ENCODE measurements at places on chromosomes 5 and 9. TPM values are rescaled to one million over a fixed set of nuclear protein-coding genes. Genes with fewer than 3 reads are reported as not detected.

GRCh38 chr5:117486261-117486660, 911.6 kb upstream of the SEMA6A start:
- H3K27me3 ChIP-seq = no peaks in the 10 kb centered on the region
- DNase-seq = no peak
- H3K27ac ChIP-seq = no peak overlapping the region
- no peaks in the 10 kb centered on the region for H3K36me3 ChIP-seq
- H3K4me1 ChIP-seq = no peaks in the 10 kb centered on the region

- H3K4me1 ChIP-seq = no peaks in the 10 kb centered on the region
- H3K36me3 ChIP-seq = no peaks in the 10 kb centered on the region
- no peak overlapping the region for H3K4me3 ChIP-seq
- no peak overlapping the region for H3K27ac ChIP-seq
- DNase-seq = no peak
These were observed 77.7 kb upstream of the GNA14 start for GRCh38 chr9:77725820-77726219.

DNA sequence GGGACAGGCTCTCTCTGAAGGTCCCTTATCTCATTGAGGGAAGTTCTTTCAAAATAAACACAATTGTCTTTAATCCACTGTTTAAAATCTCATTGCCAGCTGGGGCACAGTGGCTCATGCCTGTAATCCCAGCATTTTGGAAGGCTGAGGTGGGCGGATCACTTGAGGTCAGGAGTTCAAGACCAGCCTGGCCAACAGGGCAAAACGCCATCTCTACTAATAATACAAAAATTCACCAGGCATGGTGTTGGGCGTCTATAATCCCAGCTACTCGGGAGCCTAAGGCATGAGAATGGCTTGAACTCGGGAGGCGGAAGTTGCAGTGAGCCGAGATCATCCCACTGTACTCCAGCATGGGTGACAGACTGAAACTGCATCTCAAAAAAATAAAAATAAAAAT, 8.3 kb upstream of the NDFIP1 start:
- H3K4me3 ChIP-seq = no peak overlapping the region
- H3K36me3 ChIP-seq = no peaks in the 10 kb centered on the region
- H3K27ac ChIP-seq = no peak overlapping the region

SELENOP gene
- total RNA-seq = 323 TPM

DNA sequence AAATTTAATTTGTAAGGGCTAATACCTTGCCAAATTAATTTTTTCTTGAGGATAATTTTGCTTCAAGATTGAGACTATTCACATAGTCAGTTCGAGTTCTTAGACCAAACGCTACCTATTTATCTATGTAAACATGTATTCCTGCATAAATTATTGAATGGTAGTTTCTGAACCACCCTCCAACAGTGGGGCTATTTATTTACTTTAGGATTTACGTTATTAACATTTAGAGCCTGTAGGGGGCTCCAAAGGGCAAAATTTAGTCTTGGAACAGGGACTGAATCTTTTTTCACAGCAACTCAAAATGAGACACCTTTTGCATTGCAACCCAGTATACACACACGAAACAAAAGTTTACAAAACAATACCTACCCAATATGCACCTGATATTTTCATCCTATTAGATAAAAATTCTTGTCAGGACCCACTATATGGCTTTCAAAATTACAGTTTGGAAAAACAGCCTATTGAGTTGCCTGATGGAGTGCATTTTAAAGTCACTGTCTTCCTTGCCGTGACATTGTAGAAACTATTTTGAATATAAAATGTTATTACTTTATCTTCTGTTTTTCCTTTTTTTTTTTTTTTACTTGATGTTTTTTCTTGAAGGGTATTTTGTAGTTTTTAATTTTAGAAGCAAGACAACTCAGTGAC, 47.1 kb upstream of the POU4F3 start:
- no peaks in the 10 kb centered on the region for H3K27me3 ChIP-seq
- no peaks in the 10 kb centered on the region for H3K4me1 ChIP-seq
- H3K27ac ChIP-seq = no peak overlapping the region

ADRB2 gene
- total RNA-seq = 5.2 TPM

- H3K4me3 ChIP-seq = no peak overlapping the region
- no peaks in the 10 kb centered on the region for H3K27me3 ChIP-seq
- no peak overlapping the region for H3K27ac ChIP-seq
- DNase-seq = no peak
- no peaks in the 10 kb centered on the region for H3K4me1 ChIP-seq
These were observed 51.3 kb downstream of the ANXA1 start for GRCh38 chr9:73202980-73203379.

DNA sequence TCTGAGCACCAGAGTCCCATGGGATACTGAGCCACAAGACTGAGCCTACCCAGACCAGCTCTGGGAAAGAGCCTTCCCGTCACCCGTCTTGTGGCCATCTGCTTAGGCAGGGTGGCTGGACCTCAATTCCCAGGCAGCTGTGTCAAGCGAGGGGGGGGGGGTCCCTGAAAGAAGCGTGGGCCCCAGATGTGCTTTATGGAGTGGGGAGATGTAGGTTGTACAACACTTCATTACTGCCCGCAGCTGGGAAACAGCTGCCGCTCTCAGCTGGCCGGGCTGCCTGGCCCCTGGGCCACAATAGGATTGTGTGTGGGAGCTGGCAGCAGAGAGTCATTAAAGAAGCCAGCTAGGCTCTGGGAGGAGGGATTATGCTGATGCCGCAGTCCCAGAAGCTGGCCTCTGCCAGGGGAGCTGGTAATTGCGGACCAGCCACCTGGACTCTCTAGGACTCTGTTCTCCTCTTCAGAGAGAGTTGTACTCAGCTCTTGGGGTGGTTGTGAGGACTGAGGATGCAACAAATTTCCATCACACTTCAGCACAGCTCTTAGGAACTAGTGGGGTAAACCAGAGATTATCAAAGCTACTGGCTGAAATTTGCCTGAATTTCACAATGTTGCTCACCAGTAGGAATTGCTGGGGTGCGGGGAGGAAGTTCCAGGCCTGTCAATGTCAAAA, 145.4 kb downstream of the GADD45G start:
- no peak overlapping the region for H3K4me3 ChIP-seq
- H3K27ac ChIP-seq = no peak overlapping the region
- no peak for DNase-seq
- no peaks in the 10 kb centered on the region for H3K36me3 ChIP-seq
- H3K27me3 ChIP-seq = no peaks in the 10 kb centered on the region
- H3K4me1 ChIP-seq = no peaks in the 10 kb centered on the region

IRX4 gene
- total RNA-seq = not detected

DNA sequence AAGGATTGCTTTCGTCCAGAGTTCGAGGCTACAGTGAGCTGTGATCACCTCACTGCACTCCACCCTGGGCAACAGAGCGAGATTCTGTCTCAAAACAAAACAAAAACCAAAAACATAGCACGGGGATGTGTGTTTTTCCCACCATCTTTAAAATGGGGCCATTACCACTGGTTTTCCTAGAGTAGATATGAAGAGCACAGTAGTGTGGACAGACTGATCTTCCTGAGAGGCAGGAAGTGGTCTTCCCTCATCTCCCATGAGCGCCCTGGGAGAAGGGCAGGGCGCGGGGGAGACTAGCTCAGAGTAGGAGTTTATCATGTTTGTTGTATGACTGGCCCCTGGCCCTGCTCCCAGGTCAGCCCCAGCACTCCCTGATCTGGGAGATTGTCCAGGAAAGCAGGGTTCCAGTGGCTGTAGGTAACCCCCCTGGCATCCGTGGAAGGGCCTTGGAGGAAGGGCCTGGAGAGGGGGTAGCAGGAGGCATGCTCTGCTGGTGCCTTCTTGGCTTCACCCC, 2.3 kb downstream of the SUSD3 start:
- H3K27me3 ChIP-seq = no peaks in the 10 kb centered on the region
- no peak overlapping the region for H3K4me3 ChIP-seq
- no peaks in the 10 kb centered on the region for H3K36me3 ChIP-seq

PITX1 gene
- 1.1 TPM for total RNA-seq

DNA sequence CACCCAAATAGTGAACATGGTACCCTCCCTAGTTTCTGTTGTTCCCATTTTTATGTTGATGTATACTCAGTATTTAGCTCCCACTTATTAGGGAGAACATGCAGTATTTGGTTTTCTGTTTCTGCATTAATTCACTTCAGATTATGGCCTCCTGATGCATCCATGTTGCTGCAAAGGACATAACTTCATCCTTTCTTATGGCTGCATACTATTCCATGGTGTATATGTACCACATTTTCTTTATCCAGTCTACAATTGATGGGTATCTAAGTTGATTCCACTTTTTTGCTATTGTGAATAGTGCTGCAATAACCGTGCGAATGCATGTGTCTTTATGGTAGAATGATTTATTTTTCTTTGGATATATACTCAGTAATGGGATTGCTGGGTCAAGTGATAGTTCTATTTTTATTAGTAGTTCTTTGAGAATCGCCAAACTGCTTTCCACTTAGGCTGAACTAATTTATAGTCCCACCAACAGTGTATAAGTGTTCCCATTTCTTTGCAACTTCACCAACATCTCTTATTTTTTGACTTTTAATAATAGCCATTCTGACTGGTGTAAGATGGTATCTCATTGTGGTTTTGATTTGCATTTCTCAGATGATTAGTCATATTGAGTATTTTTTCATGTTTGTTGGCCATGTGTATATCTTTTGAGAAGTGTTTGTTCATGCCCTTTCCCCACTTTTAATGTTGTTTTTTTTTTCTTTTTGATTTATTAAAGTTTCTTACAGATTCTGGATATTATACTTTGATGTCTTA, 79.6 kb downstream of the SMIM15 start:
- no peak overlapping the region for H3K4me3 ChIP-seq
- H3K36me3 ChIP-seq = no peaks in the 10 kb centered on the region
- H3K27ac ChIP-seq = no peak overlapping the region
- no peaks in the 10 kb centered on the region for H3K4me1 ChIP-seq
- DNase-seq = no peak

DNA sequence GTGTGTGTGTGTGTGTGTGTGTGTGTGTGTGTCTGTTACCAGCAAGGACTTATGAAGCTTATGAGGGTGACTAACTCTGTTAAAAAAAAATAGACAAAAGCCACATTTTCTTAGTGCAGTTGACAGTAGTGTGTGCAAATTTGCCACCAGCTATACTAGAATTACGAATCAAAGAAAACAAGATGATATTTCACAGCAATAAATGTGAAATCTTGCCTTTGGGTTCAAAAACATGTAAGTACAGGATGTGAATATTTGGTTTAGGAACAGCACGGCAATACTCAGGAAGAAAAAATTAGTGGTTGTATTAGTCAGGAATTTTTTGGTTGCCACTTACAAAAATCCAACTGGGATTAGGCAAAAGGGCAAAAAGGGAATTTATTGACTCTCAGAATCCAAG, 117.4 kb downstream of the NPR3 start:
- no peaks in the 10 kb centered on the region for H3K4me1 ChIP-seq
- H3K4me3 ChIP-seq = no peak overlapping the region
- no peak for DNase-seq
- no peaks in the 10 kb centered on the region for H3K27me3 ChIP-seq
- H3K36me3 ChIP-seq = no peaks in the 10 kb centered on the region
- H3K27ac ChIP-seq = no peak overlapping the region

GRCh38 chr9:91026266-91026665, 224.6 kb downstream of the SYK start:
- no peak overlapping the region for H3K4me3 ChIP-seq
- no peak for DNase-seq
- no peaks in the 10 kb centered on the region for H3K4me1 ChIP-seq
- no peaks in the 10 kb centered on the region for H3K36me3 ChIP-seq
- no peak overlapping the region for H3K27ac ChIP-seq

DNA sequence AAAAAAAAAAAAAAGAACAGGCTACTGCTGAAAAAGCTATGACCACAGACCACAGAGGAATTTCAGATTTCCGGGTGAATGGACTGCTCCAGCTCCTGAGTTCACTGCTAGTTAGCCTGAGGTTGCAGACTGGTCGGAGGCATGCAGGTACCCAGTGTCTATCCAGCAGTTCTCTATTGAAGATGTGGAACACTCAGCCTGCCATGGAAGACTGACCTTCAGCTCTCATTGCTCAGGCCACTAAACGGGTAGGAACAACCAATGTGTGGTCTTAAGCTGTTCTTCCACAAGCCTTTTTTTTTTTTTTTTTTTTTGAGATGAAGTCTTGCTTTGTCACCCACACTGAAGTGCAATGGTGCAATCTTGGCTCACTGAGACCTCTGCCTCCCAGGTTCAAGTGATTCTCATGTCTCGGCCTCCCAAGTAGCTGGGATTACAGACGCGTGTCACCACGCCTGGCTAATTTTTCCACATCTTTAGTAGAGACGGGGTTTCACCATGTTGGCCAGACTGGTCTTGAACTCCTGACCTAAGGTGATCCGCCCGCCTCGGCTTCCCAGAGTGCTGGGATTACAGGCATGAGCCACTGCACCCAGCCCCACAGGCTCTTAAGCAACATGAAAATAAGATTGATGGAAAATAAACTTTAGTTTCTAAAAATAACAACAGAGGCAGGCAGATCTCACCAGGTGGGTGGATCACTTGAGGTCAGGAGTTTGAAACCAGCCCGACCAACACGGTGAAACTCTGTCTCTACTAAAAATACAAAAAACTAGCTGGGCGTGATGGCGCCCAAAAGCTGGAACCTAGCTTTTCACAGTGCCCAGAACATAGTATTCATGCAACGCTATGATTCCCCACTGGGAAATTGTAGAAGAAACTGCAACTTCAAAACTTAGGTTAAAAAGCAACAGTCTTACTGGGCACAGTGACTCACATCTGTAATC, 20.0 kb upstream of the NPM1 start:
- DNase-seq = no peak
- no peak overlapping the region for H3K27ac ChIP-seq
- H3K36me3 ChIP-seq = no peaks in the 10 kb centered on the region
- H3K4me3 ChIP-seq = no peak overlapping the region
- H3K27me3 ChIP-seq = no peaks in the 10 kb centered on the region

DNA sequence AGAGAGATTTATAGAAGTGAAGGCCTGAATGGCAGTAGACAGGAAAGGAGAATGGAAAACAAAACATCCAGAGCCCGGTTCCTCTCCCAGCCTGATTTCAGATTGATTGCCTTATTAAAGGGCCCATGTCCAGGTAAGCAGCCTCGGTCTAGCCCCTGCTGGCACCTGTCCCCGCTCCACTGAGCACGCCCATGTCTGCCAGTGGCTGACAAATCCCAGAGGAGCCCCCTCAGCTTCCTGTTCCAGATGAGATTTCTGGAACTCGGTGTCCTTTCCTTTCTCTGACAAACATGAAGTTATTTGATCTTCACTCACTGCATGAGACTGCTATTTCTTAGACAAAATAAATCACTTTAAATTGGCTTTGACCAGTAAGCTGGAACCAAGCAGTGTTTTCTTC, 187.0 kb upstream of the ADCY2 start:
- H3K27ac ChIP-seq = peak overlapping the region; percentile 34
- H3K4me1 ChIP-seq = no peaks in the 10 kb centered on the region
- H3K36me3 ChIP-seq = no peaks in the 10 kb centered on the region

DNA sequence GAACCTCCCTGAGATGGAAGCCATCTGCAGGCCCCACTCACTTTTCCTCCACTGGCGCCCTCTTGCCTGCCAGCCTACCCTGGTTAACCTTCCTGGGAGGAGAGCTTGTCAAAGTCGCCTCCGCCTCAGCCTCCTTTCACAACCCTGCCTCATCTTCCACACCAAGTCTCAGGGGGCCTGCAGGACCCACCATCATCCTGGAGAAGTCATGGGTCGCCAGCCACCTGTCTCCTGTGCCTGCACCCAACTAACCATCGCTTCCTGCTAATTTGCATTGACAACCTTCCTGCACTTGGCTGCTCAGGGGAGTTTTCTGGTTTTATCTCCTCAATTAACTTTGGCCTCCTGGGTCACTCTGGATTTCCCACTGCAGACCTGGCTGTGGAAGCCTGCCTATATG, 52.8 kb upstream of the GRHPR start:
- no peaks in the 10 kb centered on the region for H3K4me1 ChIP-seq
- DNase-seq = no peak
- H3K36me3 ChIP-seq = no peaks in the 10 kb centered on the region
- no peak overlapping the region for H3K27ac ChIP-seq
